ENCODE measurements at places on chromosomes 2 and 18.

DNA sequence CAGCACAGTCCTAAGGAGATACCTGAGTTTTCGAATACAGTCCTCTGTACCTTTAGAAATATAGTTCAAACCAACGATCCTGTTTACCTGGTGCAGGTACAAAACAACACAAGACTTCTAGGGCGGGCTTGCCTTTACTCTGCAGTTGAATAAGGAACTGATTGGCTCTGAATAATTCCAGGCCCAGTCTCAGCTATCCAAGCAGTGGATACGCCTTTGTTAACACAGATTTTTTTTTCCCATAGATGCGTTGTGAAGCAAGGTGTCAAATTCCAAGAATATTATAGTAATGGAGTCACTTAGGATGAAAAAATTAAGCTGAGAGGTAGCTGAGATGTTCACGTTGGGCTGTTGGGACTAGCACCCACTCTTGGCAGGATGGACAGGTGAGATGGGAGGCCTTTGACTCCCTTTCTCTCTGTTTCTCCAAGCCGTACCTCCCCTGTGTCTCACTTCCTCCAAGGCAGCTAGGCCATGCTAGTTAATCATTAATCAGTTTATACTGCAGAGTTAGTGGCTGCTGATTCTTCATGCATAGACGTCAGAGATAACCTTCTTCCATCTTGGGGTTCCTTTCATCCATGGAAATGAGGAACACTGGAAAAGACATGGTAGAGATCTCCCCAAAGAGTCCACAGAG is 380.8 kb upstream of the ACVR2A start:
- no peak for DNase-seq

- no peak for DNase-seq
Measured at GRCh38 chr2:174870787-174871186, 106.5 kb upstream of the CHRNA1 start.

DNA sequence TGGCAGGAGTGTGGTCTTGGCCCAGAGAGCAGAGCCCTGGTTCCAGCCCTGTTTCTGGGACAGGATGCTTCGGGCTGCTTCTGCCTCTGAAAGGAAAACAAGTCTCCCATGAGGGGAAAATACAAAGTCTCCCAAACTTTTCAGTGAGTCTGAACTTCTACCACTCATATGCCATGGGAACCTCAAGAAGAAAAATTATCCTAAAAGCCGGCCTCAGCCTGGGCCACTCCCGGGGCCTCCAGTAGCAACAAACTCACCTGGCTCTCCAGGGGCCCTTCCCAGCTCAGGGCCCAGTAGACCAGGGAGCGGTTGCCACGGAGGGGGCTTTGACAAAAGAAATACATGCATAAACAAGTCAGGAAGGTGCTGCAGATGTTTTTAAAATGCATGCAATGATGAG is 289.2 kb upstream of the HDAC4 start:
- DNase-seq = no peak

- DNase-seq = no peak
Measured at GRCh38 chr2:217739741-217740140, 263.1 kb downstream of the TNS1 start.

DNA sequence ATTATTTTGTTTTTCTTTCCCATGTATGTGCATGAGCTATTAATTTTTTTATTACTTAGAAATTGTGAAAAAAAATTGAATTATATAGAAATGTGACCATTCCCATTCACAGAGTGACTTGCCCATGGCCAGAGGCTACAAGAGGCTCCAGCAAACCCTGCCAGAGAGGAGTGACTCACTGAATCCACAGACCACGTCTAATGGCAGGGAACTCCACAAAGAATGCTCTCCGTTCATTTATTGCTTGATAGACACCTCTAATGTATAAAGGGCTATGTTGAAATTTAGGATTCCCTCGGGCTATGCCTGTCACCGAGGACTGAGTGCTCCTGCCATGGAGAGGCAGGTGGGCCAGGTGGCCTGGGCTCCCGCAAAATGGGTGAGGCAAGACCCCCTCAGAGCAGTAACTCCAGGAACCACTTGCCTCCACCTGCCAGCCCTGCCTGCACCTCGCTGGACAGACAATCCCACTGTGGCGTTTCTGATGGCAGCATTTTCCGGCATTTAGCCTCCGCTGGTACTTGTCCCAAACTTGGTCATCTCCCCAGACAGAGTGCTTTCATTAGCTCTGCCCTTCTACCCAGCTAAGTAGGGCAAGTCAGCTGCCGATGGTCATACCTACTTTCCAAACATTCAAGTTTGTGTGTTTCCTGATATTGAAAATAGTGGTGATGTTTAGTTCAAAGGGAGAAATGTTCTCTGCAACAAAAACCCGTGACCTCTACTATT is 200.3 kb downstream of the PRKCE start:
- DNase-seq = no peak

DNA sequence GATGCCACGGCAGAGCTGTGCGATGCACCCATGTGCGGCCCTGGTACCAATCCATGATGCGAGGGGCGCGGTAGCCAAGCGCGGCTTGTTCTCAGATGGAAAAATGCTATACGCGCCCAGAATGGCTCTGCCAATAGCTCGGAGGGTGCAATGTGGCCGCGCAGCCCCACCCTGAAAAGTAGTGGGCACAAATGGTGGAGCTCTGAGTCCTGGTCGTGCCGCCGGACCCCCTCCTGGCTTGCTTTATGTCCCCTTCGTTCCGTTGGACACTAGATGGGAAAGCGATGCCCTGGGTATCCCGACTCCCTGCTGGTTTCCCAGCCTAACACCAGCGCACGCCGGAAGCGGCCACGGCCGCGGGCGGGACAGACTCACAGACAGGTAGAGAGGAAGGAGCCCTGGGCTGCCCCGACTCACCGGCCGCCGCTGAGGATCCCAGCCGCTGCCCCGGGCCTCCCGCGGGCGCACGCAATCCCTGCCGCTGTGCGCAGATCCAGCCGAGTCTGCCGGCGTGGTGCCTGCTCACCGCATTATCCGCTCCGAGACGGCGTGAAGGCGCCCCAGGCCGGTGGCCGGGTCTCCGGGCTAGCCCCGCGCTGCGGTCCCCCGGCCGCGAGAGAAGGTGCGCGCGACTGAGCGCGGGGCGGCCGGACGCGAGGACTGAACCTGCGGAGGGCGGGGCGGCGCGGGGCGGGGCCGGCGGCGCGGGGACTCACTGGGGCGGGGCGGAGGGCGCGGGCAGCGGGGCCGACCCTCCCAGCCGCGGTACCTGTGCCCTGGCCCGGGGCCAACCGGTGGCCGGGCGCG is at the start of gene CDC42EP3:
Gene CDC42EP3, minus strand, starts transcription at position 634 of the 807 bp plus-strand sequence. CDS start 25,055 bp downstream, outside the sequence.
- DNase-seq = no peak

DNA sequence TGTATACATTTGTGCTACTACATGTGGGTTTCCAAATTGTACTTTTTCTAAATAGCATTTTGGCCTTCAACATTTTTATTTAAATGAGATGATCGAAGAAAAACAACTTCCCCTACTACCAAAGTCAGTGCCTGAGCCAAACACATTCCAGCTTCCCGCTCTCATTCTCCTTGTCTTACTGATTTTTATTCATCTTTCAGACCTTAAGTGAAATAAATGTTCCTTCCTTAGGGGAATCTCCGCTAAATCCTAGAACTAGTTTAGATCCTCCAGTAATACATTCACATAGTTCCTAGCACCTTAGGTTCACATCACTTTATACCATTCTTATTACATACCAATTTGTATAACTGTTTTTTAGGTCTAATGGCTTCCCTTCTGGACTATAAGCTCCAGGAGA is 122.3 kb upstream of the COL3A1 start:
- no peak for DNase-seq
